ENCODE measurements at places on chromosomes 2 and 18.
A peak's percentile ranks its signal among the peaks of the same experiment; 100 is the strongest.

- DNase-seq: no peak
Measured at GRCh38 chr2:58913082-58913726, 672.1 kb upstream of the FANCL start.

DNA sequence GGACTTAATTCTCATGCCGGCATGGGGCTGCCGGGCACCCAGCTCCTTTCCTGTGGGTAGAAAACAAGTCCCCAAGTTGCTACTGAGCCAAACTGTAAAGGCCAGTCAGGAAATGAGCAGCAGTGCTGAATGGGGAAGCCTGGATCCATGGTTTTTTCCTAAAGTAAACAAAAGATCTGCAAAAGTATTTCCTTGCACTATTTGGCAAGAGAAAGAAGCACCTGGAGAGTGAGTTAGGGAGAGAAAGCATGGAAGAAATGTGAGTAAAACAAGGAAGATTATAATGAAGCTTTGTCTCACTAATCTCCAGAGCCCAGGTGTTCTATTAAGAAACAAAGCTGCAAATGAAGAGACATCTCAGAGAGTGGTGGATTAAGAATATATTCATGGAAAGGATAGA is 117.6 kb downstream of the METTL8 start:
- DNase-seq: no peak

DNA sequence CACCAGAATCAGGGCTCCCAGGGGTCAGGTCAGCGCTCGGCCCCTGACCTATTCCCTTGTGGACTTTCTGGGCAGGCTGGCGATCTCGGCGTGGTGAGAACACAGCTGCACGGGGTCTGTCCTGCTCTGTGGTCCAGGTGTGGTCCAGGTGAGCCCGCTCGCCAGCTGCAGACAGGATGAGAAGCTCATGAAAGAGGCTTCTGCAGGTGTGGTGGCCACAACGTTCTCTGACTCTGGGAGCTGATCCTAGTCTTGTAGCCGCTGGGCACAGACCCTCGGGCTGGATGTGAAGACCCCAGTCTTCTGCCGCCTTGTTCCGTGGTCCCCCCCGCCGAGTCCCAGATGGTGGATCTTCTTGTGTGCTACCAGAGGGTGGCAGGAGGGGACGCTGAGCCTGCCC is 129.7 kb downstream of the RTP5 start:
- DNase-seq: no peak

GRCh38 chr18:46917803-46918600 is 600 bp downstream of the KATNAL2 start:
- DNase-seq: no peak

- no peak for DNase-seq
Measured at GRCh38 chr2:10802657-10803056, 9.9 kb downstream of the PDIA6 start.

DNA sequence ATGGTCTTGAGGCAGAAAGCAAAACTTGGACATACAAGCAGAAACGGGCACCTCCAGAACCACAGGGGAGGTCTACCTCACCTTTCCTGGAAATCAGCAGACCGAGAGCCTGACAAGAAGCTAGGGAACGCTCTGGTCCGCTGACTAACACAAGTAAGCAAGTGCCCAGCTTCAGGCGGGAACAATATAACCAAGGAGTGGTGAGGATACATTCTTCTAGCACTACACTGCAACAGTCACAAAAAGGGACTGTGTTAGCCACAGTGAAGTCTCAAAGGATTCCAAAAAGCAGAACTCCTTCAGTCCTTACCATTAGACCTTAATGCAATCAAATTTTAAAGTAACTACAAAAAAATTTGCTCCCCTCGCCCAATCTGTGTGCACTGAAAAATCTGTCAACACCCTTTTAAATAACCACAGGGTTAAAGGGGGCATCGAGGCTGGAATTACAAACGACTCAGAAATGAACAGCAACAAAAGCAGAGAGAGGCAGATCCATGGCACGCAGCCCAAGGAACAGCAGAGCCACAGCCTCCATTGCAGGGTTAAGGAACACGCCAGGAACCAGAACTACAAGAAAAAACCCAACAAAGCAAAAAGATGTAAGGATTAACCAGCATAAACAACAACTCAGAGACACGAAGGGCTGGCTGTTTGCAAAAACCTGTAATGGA is 7.1 kb downstream of the THAP4 start:
- DNase-seq: no peak

DNA sequence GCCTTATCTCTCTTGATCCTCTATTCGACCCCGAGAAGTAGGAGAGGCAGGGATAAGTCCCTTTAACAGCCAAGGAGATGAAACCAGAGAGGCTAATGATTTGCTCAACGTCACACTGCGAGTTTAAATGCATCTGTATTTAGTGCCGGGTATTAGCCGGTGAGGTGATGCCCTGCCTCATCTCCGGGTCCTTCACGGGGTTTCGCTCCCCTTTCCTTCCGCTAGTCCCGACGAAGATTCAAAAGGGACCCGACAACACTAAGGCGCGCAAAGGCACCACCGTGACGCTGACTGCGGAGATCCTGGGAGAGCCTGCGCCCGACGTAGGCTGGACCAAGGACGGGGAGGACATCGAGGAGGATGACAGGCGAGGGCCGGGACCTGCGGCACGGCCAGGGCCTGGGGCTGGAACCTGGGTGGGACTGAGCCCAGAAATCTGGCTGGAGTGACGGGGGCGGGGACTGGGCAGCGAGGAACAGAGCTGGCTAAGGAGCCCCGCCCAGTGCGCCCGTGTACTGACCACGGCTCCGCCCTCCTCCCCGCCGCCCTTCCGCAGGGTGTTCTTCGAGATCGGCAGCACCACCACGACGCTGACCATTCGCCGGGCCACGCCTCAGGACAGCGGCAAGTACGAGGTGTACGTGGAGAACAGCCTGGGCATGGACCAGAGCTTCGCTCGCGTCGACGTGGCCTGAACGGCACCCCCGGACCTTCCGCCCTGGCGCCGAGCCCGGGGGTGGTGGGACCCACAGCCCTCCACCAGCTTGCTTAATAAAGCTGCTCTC is 1.0 kb upstream of the GMPPA start:
- DNase-seq: peak; percentile 97

DNA sequence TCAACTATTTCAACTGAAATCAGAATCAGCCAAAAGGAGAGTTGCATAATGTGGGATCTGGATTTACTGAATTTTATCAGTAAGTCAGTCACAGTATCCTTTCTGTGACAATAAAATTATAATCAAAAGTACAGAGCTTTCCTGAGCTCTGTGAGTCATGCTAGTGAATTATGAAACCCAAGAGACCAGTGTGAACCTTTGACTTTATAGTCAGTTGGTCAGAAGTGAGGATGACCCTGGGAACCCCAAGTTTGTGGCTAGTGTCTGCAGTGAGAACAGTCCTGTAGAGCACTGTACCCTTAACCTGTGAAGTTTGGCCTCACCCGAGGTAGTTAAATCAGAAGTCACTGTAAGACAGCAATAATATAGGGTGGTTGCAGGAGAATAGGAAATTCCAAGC is 381.7 kb downstream of the CDH19 start:
- DNase-seq: no peak

DNA sequence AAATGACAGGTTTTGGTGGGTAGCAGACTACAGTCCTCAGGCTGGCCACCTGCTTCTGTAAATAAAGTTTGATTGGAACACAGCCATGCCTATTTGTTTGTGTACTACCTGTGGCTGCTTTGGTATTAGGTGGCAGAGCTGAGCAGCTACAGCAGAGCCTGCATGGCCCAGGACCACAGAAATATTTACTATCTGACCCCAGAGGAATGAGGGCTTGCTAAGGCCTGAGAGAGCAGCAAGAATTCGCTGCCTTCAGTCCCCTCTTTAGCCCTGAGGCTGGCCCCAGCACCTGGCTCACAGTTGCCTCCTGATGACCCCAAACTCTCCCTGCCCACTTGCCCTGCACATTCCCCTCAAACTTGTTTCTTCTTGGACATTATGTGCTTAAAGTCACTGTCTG is 32.5 kb downstream of the POLR1A start:
- DNase-seq: peak; percentile 44

DNA sequence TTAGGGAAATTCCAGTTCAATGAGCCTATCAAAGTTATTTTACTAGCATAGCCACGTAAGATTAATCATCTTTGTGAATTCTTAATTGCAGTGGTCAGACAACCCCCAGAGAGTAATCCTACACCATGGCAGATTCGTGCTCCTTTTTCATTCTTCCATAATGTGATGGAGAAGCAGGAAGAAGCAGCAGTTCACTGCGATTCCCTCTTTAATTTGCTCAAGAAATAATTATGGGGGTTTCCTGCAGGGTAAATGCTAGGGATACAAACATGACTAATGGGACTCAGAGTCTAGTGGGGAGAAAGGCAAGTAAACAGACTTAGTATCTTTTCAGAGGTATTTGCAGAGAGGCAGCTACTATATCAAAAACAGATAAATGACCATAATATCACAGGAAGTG is 175.8 kb upstream of the HNRNPA3 start:
- no peak for DNase-seq

- DNase-seq: no peak
Measured at GRCh38 chr18:79299272-79299671, 96.5 kb upstream of the NFATC1 start.

- no peak for DNase-seq
Measured at GRCh38 chr2:58099096-58099769, 52.6 kb downstream of the VRK2 start.

- DNase-seq: no peak
Measured at GRCh38 chr2:134949981-134950708, 31.5 kb downstream of the CCNT2 start.

DNA sequence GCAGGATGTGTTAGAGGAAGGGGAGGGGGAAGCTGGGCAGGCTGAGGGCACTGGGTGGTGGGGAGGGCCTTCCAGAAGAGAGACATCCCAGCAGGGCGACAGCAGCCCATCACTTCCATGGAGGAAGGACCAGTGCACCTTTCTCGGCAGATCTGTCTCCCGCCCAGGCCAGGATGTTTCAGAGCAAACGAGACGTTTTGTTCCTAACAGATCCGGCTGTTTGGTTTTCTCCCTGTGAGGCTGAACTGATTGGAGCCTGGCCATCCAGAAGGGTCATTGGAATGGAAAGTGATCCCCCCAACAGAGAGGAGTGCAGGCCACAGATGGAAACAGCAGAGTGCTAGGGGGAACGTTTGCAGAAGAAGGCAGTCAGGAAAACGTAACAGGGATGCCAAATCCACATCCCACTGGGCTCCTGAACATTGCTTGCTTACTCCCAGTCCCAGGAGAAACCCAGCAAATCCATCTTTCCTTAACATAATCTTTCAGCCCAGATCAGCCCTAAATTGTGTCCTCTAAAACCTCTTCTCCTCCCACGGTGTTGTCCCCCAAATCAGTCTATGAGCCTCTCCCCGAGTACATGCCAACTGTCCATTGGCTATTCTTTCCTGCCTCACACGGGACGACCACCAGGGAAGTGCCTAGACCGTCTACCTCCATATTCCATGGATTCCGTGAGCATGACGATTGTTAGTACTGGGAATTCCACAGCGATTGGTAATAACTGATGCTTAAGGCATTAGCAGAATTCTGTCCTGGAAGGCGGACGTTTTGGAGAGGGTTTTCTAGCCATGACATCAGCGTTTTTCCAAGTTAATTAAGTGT is 126.8 kb downstream of the SEPTIN10 start:
- peak; percentile 50 for DNase-seq

- no peak for DNase-seq
Measured at GRCh38 chr2:143901185-143901842, 618.6 kb downstream of the ZEB2 start.

GRCh38 chr2:147524912-147525311 is 319.9 kb upstream of the ACVR2A start:
- no peak for DNase-seq

DNA sequence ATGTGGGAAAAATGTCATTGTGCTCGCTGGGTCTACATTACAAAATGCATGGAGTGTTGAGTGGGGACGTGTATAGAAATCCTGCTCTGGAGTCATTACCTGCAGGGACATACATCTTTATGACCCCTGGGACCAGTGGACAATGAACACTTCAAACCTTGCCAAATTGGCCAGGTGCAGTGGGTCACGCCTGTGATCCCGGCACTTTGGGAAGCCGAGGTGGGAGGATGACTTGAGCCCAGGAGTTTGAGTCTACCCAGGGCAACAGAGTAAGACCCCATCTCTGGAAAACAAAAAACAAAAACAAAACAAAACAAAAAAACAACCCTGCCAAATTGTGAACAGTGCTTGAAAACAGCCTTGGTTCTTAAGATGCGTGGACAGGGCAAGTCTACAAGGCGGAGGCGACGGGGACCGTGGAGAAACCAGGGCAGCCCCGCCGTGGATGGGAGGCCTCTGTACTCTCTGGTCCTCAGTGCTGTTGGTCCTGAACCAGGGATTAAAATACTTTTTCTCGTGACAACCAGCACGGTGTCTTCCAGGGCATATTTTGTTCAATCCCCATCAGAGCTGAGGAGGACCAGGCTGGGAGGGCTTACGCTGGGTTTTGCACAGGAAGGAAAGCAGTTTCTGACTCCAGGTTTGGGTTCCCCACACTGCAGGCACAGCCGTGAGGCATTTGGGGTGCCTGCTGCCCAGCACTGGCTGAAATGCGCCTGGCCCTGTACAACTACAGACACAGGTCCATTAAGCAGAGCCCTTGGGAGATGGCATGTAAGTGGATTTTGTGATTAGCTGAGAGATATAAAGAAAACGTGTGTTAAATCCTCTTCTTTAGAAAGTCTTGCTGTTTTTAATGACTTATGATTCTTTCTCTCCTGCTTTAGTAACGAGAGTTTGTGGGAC is 13.7 kb downstream of the COLEC11 start:
- DNase-seq: peak; percentile 69

GRCh38 chr2:8563814-8564474 is 117.9 kb upstream of the ID2 start:
- peak; percentile 54 for DNase-seq

GRCh38 chr2:10399358-10399757 is 48.8 kb downstream of the ODC1 start:
- no peak for DNase-seq

DNA sequence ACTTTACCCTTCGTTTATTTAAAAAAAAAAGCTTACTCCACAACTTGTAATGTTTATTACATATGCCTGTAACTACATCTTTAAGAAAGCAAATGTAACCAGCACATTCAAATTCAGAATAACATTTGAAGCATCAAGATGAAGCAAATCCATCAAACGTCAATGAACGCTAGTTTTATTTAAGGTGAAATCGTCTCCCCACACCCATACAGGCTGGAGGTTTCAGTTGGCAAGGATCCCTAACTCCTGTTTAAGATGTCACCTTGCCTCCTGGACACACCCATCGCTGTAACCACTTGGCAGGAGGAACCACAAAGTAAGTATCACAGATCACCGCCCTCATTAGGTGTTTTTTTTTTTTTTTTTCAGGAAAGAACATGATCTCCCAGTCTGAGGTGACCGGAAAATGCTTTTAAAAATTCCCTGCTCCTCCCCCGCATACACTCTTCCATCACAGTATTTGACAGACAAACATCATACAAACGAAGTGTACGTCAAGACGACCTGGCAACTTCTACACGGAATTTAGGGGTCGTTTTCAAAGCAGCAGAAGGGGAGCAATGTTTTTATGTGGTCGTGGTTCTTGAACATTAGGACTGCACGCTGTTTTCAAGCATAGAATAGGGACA is 19.7 kb upstream of the STPG4 start:
- no peak for DNase-seq

GRCh38 chr2:48249631-48250473 is 280.1 kb upstream of the STON1 start:
- DNase-seq: no peak

GRCh38 chr18:59266459-59266858 is 6.8 kb downstream of the RAX start:
- DNase-seq: no peak

- no peak for DNase-seq
Measured at GRCh38 chr18:22344908-22345670, 72.6 kb downstream of the CTAGE1 start.

- no peak for DNase-seq
Measured at GRCh38 chr2:74844752-74845151, 10.8 kb downstream of the HK2 start.

Measured in posterior vena cava (tissue), 2 donors.